ENCODE measurements at places on chromosomes 12 and 14. TPM values are rescaled to one million over a fixed set of nuclear protein-coding genes. Genes with fewer than 3 reads are reported as not detected.

DNA sequence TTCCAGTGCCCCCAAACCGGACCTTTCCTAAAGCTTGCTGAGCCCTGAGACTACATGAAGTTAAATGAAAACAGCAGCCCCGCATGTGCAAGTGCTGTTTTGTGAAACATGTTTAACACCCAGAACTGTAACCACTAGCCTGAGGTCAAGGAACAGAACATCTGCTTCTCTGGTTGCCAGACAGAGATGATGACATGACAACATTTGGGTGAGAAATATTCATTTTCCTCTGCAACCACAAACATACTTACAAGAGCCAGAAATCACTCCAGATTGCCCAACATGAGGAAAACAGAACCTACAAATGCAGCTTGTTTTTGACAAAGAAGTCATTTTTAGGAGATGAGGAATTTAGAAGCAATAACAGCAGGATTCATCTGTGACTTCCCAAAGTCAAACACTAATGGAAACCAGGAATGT, 110.4 kb downstream of the BCAT1 start:
- peak; percentile 78 for DNase-seq

GRCh38 chr12:57782243-57782607, 362 bp upstream of the TSFM start:
- DNase-seq: no peak

SAMD15 gene
- 1.7 TPM for total RNA-seq

E2F7 gene
- 3.9 TPM for total RNA-seq

DNA sequence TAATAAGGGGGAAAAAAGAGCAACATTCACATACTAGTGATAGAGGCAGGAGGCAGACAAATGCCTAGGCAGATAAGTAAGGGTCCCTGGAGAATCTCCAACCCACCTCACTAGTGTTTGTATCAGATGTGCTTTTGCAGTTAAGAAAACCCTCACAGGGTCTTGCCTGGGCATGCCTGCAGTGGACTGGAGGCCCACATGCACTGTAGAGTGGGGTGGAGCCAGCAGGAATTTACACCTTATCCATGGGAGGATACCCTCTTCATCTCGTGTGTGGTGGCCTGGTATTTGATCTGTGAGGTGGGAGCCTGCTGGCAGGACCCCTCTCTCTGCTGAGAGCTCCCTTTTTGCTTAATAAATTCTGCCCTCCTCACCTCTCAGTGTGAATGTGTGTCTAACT, 238.0 kb upstream of the SLC16A7 start:
- peak; percentile 14 for DNase-seq

DNA sequence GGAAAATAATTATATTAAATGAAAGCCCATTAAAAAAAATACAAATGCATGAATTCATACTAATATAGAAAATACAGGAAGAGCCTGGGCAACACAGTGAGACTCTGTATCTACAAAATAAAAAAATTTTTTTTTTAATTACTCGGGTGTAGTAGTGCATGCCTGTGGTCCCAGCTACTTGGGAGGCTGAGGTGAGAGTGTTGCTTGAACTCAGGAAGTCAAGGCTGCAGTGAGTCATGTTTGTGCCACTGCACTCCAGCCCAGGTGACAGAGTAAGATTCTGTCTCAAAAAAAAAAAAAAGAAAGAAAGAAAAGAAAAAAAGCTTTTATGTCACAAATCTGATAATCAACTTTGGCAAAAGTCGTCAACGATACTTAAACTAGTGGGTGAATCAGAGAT, 80.6 kb upstream of the PLEKHA5 start:
- DNase-seq: no peak

SLC2A14 gene
- not detected for total RNA-seq

- no peak for DNase-seq
Measured at GRCh38 chr12:46365951-46366379, 6.6 kb downstream of the SLC38A2 start.

DNA sequence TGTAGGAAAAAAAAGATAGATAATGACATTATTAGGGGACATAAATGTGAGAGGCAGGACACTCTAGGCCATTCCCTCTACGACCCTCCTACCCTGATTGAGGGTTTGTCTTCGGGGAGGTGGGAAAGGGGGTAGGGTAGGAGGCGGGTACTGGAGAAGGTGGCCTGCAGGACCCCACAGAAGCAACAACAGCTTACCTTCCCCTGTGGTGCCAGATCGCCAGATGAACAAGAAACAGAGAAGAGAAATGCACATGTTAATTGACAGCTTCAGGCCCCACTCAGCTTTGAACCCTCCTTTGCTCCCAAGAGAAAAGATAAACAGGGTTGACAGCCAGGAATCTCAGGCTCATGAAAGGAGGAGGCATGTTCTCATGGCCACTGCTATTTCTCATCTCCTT, 4.8 kb downstream of the PHB2 start:
- DNase-seq: no peak

PLCZ1 gene
- total RNA-seq: not detected

RHOF gene
- total RNA-seq: 2.4 TPM

SOX5 gene
- not detected for total RNA-seq
